Aorta (tissue), 5 donors: ENCODE measurements at places on chromosomes 12 and 14. TPM values are rescaled to one million over a fixed set of nuclear protein-coding genes. Genes with fewer than 3 reads are reported as not detected.
A peak's percentile ranks its signal among the peaks of the same experiment; 100 is the strongest.

DNA sequence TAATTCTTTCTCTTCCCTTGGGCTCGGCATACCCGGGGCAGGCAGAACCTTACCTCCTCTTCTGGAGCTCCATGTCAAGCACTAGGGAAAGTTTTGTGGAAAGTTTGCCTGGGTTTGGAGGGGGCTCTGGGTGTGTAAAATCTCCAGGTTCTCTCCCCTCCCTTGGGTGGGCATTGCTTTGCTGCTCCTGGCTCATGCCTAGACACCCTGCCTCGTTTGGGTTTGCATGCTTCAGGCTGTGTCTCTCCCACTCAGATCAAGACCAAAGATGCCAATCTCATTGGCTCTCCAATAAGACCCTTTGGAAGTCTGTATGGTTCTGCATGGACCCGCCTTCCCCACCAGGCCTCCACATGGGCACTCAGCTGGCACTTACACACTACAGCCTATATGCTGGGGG is 6.2 kb upstream of the KRT2 start:
- no peak for DNase-seq

GRCh38 chr12:57519796-57520052 is 590 bp downstream of the DDIT3 start:
- DNase-seq: peak; percentile 80

GRCh38 chr14:61526405-61527312 is 168.7 kb upstream of the HIF1A start:
- no peak for DNase-seq

GRCh38 chr14:53968726-53969125 is 12.1 kb upstream of the BMP4 start:
- no peak for DNase-seq

DNA sequence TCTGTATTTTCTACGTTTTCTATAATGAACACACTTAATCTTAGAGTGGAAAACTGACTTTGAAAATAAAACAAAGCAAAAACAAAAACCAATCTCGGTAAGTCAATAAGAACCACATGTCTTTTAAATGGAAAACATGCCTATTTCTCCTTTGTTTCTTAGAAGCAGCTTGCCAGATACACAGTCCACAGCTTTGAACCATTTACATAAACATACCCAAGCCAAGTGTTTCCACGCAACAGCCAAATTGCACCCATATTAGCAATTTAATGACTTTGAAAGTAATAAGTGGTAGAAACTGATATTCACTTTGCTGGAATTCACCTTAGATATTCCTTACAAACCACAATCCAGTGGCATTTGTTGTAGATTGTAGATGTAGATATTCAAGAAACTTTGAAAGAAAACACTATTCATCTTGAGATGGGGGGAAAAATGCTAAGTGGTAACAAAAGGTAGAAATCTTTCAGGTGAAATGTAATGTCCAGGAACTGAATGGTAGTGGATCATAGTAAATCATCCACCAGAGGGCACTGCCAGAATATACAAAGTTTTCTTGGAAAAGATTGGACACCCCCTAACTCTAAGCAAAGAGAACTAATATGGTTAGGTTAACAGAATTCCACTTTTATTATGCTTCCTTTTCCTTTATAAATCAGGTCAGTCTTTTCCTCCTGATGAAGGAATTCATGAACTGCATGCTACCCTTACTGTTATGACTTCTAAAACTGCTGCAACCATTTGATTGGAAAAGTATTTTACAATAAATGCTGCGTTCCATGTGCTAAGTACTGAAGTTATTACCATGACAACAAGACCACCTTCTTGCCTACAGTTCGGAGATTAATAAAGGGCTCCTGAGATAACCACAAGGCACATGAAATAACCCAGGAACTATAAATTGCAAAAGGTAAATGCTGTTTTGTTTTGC is 69.8 kb downstream of the RERG start:
- no peak for DNase-seq

- DNase-seq: no peak
Observed at GRCh38 chr14:49545071-49545470, 41.1 kb downstream of the RPS29 start.

GRCh38 chr14:68393259-68393658 is 399.6 kb downstream of the ZFP36L1 start:
- no peak for DNase-seq

GRCh38 chr12:92971859-92972524 is 42.9 kb upstream of the EEA1 start:
- no peak for DNase-seq

DNA sequence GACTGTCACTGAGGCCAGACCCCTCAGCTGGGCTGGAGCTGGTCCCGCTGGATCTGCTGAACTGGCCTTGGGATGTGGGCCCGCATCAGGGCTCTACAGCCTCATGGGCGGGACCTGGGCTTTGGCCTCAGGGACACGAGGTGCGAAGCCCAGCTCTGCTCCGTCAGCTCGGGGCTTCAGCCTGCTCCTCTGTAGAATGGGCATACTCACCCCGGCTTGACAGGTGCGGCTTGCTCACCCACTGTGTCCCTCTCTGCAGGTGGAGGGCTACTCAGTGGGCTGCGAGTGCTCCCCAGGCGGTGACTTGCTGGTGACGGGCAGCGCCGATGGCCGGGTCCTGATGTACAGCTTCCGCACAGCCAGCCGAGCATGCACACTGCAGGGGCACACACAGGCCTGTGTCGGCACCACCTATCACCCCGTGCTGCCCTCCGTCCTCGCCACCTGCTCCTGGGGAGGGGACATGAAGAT is 57.6 kb downstream of the BEGAIN start:
- DNase-seq: peak; percentile 74

- DNase-seq: no peak
Observed at GRCh38 chr12:15209782-15210181, 11.4 kb downstream of the RERG start.

DNA sequence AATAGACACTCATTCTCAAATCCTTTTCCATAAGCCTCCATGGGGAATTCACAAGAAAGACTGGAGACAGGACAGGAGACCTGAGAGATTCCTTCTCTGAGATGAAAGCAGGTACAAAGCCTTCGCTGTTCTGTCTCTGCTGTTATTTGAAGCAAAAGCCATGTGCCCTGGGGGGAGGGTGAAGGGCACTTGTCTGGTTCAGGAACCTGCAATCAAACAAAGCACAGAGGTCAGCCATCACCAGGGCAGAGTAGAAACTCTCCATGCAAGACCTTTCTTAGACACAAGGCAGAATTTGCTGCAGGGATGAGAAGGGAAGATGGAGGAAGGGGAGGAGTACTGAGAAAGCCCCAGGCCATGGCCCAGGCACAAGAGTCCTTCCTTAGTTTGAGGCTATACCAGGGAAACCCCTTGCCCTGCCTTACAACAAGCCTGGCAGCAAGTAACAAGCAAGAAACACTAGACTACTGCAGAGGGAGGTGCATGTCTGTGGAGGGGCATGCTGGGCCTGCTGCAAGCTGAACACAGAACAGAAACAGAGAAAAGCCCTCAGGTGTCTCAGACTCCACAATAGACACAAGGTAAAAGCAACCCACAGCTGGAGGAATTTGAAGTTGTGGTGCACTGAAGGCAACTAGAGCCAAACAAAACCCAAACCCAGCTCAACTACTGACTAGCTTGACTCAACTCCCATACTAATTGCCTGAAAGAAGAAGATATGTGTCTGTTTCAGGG is 7.8 kb upstream of the ART4 start:
- DNase-seq: no peak

GRCh38 chr12:47458279-47458678 is 247.6 kb downstream of the RPAP3 start:
- DNase-seq: no peak

DNA sequence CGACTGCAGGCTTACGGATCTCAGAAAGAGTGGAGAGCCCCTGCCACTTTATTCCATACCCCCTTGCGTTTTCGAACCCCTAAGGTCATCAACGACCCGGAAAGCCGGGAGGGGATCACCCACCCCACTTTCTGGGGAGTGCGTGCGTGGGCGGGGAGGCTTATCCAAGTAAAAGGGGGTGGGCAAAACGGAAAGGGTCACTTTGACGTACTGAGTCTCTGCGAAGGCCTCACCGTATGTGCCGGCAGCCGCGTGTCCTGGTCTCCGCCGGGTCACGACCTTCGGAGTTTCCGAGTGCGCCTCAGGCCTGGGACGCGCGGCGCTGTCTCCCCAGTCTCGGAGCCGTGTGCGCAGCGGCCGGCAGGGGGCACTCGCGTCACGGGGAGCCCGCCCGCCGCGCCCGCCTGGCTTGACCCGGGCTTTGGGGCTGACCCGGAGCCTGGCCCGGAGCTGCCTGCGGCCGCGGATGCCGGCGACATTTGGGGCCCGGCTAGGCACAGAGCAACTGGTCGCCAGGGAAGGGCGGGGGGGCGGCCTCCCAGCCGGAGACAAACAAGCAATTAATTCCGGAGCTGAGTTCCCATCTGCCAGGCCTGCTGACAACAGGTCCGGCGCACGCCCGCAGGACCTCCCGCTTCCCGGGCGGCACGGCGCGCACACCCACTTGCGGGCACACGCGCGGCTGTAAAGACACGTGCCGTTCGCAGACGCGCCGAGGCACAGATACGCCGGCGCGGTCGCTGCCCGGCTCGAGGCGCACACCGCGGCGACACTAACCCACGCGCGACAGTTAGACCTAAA is 890 bp upstream of the KIF26A start:
- DNase-seq: peak; percentile 90

DNA sequence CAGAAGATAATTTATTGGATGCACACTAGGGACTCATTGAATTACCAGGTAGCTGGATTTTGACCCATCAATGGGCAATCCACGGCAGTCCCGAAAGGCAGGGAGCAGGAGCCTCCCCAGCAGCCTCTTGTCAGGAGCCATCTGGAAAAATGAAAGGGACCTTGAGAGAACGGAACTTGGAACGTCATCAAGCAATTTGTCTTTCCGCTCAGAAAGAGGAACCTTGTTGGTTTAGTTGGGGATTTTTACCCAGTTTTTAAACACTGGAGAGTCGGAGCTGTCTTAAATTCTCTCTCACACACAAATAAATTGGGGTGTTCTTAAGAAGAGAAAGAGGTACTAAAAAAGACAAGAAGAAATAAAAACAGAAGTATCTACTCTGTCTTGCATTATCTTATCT is 1351.7 kb upstream of the TMEM132C start:
- DNase-seq: no peak

GRCh38 chr12:38556647-38557046 is 240.1 kb downstream of the ALG10B start:
- no peak for DNase-seq

- no peak for DNase-seq
Observed at GRCh38 chr12:116859079-116859478, 22.2 kb downstream of the HRK start.

DNA sequence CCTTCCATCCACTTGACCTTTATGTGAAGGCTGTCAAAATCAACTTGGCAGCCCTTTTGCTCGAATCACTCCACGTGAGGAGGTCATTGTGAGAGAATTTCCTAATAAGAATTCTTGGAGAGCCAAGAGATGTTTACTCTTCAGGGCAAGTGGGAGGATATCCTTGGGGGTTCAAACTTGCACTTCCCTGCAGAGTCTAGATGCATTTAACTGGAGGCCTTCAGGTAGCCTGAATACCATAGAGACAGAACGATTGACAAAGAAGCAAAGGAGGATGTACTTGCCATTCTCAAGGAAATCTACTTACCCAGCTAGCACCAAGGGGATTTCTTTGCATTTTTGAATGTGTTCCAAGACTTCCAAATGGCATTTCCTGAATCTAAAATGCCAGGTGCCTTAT is 1702.6 kb upstream of the FLRT2 start:
- no peak for DNase-seq

DNA sequence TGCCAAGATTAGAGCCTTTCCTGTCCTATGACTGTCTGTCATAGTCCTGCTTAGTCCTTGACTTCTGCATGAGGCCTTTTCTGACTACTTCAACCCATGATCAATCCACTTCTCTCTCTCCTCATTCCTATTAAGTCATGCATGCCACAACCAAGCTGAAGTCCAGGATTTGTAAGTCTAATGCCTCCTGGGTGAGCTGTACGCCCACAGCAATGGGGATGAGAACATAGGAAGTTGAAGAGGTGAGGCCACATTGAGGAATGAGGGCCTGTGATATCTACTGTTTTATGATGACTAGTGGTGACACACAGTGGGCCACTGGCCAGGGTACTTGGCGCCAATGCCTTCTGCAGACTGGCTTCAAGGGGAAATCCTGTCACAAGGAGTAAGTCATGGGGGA is 994.1 kb upstream of the TMEM132C start:
- no peak for DNase-seq

DNA sequence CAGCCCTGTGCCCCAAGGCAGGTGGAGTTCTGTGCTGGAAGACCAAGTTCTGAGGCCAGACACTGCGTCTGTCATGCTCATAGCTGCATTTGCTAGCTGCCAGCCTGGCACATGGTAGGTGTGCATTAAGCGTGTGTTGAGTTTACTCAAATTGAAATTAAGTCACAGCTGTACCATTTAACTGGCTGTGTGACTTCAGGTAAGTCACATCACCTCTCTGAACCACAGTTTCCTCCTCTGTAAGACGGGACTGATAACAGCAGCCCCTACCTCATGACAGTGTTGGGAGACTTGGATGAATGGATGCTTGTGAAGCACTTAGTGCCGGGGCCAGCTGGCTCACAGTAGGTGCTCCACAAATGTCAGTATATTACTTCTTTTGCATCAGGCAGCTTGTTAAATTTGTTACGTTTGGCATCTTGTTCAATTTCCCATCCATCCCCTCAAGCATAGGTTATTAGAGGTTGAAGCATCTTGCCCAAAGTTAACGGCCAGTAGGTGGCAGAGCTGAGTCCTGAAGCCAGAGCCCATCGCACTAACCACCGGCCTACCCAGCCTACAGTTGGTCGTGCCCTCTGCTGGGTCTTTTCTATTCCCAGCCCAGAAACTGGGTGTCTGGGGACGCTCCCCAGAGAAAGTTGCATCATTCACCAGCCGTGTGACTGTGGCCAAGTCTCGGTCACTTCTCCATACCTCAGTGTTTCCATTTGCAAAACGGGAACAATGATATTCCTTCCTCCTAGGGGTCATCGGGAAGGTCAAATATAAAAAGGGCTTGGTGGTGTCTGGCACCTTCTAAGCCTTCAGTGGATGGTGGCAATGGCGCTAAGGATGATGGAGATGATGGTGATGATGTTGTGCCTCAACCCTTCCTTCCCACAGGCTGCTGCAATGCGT is 4.5 kb downstream of the DAO start:
- DNase-seq: peak; percentile 85

- DNase-seq: peak; percentile 65
Observed at GRCh38 chr12:13152281-13152680, 44.2 kb upstream of the EMP1 start.

Gene RNF212B
- not detected for total RNA-seq

Gene NUMB
- total RNA-seq: 99.3 TPM

Gene PKP2
- total RNA-seq: 0.84 TPM

Gene RERG
- total RNA-seq: 77.3 TPM

Gene LRP1
- total RNA-seq: 517 TPM

Gene MYO1A
- 0.58 TPM for total RNA-seq

Gene USP44
- 1.6 TPM for total RNA-seq

Gene ALX1
- not detected for total RNA-seq

Gene CLEC1A
- total RNA-seq: 12.9 TPM

Gene BATF
- total RNA-seq: 2.6 TPM

Gene LHX5
- total RNA-seq: not detected

Gene SERPINA10
- not detected for total RNA-seq

Gene APOF
- total RNA-seq: not detected

Gene TMPRSS12
- total RNA-seq: not detected
